ENCODE measurements at places on chromosomes 12 and 14.

DNA sequence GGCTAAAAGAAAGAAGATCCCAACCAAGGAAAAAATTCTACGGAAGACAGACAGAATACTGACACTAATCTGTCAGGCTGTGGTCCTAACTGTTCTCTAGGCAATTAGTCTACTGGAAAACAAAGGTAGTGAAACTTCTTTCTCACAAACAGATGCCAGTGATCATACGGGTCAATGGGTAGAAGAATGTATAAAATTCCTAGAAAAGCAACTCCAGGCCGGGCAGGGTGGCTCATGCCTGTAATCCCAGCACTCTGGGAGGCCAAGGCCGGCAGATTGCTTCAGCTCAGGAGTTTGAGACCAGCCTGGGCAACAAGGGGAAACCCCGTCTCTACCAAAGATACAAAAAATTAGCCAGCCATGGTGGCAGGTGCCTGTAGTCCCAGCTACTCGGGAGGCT lies 64.8 kb downstream of the HECTD4 start:
- DNase-seq = no peak

- DNase-seq = peak; percentile 79
These were observed 23.0 kb downstream of the SH2B3 start for GRCh38 chr12:111428728-111429175.

DNA sequence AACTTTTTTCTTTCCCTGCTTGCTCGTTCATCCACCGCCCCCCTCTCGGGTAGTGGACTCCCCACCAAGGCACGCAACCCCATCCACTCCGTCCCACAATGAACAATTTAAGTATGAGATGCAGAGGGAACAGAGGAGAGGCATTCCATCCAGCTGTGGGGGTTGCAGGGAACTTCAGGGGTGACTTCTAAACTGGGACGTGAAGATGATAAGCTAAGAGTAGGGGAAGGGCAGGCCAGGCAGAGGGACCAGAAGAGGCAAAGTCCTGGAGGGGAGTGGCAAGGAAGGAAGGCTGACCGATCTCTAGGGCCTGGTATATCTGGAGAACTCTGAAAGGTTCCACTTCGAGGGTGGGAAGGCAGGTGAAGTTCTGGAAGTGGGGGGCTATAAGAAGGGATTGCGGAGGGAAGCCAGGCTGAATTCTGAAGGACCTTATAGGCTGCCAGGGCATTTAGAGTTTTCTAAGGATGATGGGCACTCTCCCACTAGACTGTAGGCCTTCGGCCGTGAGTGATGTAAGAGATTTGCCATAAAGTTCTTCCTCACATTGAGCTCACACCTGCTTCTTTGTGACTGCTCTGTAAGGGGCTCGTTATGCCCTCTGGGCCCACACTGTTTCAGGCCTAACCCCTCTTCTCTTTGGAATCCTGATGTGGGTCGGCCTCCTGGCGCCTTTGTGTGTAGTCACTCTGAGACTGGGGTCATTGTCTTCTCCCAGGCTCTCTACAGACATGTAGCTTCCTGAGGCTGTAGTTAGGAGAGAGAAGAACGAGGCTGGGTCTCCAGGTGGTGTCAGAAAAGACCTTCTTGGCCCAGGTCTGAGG lies 12.1 kb downstream of the NFATC4 start:
- no peak for DNase-seq

GRCh38 chr12:110647631-110648040 lies 33.7 kb downstream of the TCTN1 start:
- no peak for DNase-seq

GRCh38 chr12:118512669-118513068 lies 136.3 kb downstream of the SUDS3 start:
- DNase-seq = no peak

DNA sequence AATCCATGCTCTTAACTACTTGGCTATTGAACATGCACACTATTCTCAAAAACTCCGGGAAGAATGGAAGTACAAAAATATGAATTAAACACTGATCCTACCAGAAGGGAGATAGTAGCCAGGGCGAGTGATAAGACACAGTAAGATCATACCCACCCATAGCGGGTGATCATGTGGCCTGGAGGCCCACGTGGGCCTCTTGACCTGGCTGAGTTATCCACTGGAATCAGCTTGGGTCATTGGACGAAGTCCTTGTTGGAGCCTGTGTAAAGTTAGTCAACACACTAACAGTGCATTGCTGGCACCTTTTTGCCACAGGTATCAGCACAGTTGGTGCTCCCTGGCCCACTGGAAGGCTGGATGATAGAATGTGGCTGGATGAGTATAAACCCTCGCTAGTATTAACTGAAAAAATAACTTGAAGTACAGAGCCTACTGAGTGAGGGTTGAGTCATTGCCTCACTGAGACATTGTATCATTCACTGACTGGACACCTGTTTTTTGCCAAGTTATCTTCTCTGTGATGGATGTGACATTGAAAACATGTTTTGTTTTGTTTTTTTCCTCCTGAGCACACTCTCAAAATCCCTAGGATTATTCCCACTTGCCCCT lies 149.2 kb upstream of the FUT8 start:
- DNase-seq = no peak
